ENCODE measurements at places on chromosomes 7 and 10.

GRCh38 chr10:30460121-30460520 is 26.1 kb downstream of the MAP3K8 start:
- DNase-seq = no peak

GRCh38 chr7:15783987-15784693 is 97.7 kb upstream of the MEOX2 start:
- no peak for DNase-seq

DNA sequence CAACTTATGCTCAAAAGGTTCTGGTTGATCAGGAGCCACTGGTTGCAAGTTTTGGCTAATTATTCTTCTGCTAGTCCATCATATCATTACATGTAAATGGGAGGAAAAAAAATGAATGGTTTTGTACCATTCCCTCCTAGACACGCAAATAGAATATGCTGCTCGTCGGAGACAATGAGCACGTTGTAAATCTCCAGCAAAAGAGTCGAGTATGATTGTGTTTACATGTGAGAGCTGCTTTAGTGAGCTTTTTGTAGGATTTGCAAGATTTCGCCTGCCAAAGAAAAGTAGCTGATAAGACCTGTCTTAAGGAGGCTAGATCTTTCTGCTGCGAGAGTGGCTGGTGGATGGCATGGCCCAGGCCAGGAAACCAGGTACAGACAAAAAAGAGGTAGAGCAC is 109.0 kb downstream of the ZMYND11 start:
- DNase-seq = no peak

- DNase-seq = no peak
Observed at GRCh38 chr7:70480927-70481569, 650.9 kb upstream of the GALNT17 start.

DNA sequence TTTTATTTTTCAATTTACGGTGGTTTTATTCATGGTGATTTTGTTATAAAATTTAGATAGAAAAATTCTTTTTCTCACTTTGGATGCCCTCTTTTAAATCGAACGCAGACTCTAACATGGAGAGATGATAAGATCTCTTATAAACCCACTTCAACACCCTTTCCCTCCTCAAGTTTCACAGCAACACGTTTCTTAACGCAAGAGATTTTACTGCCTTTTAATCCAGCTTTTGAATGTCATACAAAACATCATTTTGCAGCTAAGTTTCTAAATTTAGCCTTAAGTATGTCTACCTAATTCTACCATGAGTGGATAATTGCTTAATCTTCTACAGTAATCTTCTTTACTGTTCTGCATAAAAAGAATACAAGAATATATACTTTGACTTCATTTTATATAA is 70.0 kb downstream of the SEMA3C start:
- no peak for DNase-seq

DNA sequence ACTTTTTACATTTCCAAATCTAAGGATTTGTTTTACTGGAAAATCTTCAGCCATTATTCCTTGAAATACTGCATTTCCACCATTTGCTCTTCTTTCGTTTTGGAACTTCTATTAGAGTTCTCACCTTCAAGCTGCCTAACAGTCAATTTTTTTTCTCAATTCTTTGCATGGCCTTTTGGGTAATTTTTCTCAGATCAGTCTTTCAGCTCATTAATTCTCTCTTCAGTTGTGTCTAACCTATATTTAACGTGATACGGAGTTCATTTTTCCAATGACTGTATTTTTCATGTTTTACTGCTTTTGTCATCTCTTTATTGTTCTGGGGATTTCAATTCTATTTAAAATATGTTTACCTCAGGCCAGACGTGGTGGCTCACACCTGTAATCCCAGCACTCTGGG is 123.7 kb upstream of the AOAH start:
- DNase-seq = no peak

DNA sequence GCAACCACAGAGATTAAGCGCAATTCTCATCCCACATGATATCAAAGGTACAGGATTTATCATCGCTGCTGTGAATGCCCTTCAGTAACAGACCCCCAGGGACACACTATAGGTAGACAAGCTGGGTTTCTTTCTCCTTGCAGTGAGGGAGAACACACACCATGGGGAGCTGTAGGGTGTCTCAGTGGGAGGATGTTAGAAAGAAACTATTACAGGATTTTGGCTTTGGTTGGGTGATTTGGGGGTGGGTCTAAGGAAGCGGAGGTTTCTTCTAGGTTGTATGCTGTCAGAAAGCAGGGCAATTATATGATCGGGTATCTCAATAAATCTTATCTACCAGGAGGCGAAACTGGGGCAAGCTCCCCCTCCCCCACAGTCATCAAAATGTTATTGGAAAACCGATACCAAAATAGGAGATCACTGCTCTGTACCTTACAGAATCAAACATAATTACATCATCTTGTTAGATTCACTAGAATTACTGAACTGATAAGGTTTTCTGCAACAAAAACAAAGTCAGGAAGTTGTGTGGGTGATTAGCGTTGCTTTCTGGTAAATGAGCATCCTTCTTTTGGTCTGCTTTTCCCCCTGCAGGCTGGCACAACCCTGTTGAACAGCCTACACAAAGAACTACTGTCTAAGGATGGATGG is 209.7 kb downstream of the TEX36 start:
- DNase-seq = no peak

Measured in stimulated activated CD8-positive, alpha-beta memory T cell treated with anti-CD3 and anti-CD28 coated beads, Interleukin-4, amount 100 ng/mL, for 48 hours (primary cell).